Stimulated activated CD8-positive, alpha-beta memory T cell treated with anti-CD3 and anti-CD28 coated beads, Interleukin-4, amount 100 ng/mL, for 4 hours (primary cell): ENCODE measurements at places on chromosomes 1 and 21.

DNA sequence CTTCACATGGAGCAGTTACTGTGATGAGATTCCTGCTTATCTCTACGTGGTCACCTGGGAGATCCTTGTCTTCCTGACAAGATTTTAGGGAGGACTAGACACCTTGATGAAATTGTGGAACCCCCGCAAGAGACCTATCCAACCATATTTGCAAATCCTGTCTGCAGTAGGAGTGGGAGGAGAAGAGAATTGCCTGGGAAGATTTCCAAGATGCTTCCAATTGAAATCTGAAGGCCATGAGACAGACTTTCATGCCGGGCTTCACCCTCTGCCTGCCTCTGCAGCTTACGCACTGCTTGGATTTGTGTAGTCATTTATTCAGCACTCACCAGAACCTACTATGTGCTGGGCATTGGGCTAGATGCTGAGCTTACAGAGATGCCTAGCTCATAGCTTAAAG, 106.6 kb downstream of the OMA1 start:
- no peak for DNase-seq

- DNase-seq, result no peak
Measured at GRCh38 chr1:118004312-118004711, 74.8 kb downstream of the WDR3 start.

GRCh38 chr1:16618719-16619118, 5.4 kb upstream of the NBPF1 start:
- DNase-seq, result no peak

DNA sequence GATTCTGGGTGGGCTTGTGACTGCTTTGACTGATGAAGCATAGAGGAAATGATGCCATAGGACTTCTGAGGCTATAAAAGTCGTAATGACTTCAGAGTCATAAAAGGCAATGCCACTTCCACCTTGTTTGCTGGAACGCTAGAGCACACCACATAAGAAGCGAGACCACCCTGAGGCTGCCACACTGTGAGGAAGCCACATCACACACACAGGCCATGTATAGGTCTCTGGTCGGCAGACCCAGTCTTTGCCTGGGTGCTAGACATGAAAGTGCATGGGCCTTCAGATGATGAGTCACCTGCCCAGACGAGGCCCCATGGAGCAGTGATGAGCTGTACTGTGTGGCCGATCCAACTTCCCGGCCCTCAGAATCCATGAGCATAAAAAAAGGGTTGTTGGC, 14.2 kb upstream of the KANK4 start:
- no peak for DNase-seq

DNA sequence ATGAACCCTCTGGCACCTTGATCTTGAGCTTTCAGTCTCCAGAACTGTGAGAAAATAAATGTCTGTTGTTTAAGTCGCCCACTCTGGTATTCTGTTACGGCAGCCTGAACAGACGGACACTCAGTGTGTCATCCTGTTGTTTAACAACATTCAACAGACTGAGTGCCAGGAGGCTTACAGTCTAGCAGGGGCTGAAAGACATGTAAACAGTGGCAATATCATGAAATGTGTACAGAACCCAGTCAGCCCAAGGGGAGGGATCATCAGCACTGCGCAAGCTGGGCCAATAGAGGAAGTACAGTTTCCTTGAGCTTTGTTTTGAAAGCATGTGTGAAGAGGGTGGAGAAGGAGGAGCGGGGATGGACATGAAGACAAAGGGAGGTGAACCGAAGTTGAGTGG, 13.6 kb downstream of the DIP2A start:
- DNase-seq, result no peak

DNA sequence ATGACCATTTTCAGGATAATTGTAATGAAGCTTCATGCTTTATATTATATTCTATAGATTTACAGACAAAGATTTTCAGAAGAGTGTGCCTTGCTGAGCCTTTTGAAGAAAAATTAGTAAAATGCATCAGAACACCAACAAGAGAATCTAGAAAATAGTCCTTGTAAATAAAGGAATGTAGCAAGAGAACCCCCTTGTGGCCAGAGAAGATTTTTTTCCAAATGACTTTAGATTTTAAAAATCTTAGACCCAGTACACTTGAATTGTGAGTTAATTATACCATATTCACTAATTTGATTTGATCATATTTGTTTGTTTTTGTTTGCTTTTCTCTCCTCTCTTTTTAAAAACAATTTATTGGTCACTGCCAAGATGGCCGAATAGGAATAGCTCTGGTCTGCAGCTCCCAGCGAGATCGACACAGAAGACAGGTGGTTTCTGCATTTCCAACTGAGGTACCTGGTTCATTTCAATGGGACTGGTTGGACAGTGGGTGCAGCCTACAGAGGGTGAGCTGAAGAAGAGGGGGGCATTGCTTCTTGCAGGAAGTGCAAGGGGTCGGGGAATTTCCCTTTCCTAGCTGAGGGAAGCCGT, 12.8 kb upstream of the IFI44L start:
- no peak for DNase-seq

DNA sequence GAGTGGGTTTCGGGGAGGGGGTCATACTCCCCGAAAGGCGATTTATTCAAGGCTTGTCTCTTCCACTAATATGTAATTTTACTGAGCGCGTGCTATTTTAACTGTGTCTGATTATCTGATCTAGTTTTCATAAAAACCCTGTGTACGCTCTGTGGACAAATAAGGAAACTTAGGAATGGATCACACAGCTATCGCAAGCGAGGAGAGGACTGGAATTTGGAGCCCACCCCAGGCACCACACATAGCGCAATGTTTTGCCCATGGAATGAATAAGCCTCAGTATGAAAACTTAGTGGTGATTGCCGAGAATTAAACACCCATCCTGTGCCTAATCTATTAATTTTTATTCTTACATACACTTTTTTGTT, 9.8 kb upstream of the RAB42 start:
- DNase-seq, result no peak

DNA sequence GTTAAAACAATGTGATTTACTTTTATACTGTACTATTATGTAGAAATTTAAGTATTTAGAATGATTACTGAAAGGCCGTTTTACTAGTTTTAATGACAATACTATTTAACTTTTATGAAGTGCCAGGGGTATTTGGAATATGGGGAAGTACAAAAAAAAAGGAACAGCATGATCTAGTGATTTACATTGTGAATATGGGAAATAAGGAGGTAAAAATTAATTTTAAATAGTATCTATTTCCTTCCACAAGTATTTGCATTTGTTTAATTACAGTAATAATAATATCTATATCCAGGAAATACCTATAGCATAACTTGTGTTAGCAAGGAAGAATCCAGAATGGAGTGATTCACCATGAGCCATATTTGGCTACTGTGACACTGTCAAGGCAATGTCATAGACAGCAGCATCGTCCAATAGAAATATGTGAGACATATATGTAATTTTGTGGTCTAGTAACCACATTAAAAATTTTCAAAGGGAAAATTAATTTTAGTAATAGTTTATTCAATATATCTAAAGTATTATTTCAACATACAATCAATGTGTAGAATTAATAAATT, 22.0 kb downstream of the CNST start:
- no peak for DNase-seq

DNA sequence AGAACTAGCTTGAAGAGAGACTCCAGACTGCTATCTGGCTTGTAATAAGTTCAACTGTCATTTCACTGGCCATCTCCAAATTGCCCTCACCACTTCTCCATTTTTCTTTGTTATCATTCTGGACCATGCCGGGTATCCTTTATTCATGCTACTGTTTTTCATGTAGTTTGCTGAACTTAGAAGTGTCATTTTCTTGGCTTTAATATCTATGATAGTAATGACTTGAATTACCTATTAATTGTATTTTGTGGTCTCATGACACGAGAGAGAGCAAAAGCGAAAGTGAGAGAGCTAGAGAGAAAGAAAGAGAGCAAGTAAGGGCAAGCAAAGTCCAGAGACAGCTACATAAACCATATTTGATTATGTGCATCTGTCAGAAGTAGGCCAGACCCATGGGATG, 184.9 kb upstream of the ATP1B1 start:
- DNase-seq, result no peak

DNA sequence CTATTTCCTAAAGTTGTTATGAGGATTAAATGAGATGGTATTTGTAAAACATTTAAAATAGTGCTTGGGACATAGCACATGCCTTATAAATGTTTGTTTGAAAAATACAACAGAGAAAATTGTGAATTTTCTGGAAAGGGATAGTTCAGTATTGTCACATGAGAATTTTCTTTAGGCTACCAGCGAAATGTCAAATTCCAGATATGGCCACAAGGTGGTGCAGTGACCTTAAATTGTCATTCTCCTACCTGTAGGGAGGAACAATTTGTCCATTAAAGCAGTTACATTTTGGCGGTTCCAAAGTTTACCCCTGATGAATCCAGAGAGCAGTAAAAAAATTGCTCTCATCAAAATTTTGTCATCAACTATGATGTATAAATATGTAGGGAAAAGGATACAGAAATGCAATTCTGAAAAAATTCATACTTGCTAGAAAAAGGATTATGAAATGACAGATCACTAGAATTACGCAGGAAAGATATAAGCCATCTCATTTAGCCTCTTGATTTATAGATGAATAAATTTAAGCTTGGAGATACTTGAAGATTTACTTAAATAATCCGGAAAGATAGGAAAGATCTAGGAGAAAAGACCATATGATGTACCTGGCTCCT, 50.2 kb upstream of the TSHB start:
- peak; percentile 18 for DNase-seq

DNA sequence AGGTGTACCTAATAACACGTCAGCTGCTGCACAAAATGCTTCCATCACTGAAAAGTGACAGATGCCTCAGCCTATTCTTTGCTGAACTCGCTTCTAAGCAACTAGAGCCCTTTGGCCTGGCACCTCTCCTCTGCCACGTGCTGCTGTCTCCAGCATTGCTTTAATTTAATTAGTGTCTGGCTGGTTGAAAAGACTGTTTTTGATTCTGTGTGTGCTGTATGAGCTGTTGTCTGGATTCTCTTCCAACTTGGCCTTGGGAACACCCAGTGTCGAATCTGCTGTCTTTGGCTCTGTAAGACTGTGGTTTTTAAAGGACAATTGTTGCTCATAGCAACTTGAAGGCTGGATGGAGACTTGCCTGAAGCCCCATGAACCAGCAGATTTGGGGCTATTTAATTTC, 109.5 kb downstream of the PSMG1 start:
- no peak for DNase-seq

GRCh38 chr1:10353282-10353681, 45.6 kb upstream of the PGD start:
- no peak for DNase-seq

GRCh38 chr1:20151906-20152598, 12.9 kb downstream of the PLA2G2F start:
- peak; percentile 51 for DNase-seq

GRCh38 chr1:12424793-12425192, 193.2 kb downstream of the DHRS3 start:
- no peak for DNase-seq

DNA sequence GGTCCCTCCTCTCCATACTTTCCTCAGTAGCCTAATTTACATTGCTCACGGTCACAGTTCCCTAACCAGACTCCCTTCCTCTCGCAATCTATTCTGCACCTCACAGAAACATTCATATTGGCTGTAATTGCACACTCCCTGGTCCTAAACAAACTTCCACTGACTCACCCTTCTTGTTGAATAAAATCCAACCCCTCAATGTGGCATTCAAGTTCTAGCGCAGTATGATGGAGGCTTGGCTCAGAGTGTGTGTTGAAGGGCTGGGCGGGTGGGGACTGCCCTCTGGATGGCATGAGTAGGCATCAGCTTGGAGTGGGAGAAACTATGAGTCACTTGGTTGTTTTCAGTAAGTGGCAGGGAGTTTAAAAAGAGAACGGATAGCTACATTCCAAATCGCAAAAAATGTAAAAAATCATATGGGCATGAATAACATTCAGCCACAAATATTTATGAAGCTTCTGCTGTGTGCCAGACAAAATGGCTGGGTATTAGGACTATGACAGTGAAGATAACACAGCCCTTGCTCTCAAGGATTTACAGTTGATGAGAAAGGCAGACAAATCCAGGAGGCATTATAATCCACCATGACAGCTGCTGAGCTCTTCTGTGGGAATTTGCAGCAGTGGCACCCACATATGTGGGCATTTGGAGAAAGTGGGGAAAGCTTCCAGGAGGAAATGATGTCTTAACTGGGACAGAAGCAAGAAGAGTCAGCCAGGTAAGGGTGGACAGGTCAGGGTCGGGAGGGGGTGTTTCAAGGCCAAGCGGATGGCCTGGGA, 42.2 kb upstream of the LYST start:
- DNase-seq, result no peak

- no peak for DNase-seq
Measured at GRCh38 chr21:41500931-41501381, 7.0 kb downstream of the TMPRSS2 start.

DNA sequence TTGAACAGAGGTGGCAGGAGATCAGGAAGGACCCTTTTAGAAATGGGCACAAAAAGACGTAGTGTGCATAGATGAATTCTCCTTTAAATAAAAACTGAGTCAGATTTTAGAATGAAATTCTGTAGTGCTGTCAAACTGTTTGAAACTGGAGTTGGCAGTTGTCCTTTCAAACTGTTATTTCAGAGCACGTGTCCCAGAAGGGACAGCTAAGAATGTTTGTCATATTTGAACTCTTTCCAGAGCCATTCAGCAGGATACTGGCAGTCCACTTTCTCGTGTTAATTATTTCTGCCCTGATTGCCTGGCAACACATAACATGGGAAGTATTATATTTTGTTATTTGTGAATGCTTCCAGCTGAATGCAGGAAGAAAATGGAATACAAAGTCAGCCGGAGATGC, 212.3 kb upstream of the DPYD start:
- DNase-seq, result no peak

GRCh38 chr21:33981391-33982101, 65.9 kb upstream of the ATP5PO start:
- DNase-seq, result no peak

- DNase-seq, result no peak
Measured at GRCh38 chr1:101298663-101299062, 61.8 kb downstream of the S1PR1 start.

- no peak for DNase-seq
Measured at GRCh38 chr21:15366555-15366954, 301.8 kb upstream of the NRIP1 start.

DNA sequence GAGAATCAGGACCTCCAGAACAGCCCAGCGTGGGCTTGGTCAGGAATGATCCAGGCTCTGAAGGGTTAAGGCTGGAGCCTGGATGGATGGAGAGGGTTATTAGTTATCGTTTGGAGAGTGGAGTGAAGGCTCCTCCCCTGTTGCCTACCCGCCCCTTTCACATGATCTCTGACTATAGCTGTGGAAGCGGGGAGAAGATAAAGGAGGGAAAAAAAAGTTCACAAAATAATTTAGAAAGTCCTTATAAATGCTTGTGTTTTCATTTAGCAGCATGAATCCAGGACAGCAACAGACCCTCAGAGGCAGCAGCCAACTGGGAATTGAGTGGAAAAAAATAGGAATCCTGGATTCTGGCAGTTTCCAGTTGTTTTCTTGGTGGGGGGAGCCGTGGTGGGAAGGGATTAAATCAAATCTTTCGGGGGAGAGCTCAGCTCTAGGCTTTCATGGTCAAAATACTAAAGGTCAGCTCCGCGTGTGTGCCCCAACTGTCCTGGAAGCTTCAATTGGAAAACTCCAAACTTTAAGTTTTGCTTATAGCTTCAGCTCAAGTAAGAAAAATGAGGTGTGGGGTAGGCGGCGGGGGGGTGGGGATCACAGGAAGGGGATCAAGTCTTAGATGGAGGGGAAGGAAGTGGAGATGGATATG, 595 bp upstream of the DDR2 start:
- no peak for DNase-seq
